ENCODE measurements at places on chromosomes 6 and 20.

DNA sequence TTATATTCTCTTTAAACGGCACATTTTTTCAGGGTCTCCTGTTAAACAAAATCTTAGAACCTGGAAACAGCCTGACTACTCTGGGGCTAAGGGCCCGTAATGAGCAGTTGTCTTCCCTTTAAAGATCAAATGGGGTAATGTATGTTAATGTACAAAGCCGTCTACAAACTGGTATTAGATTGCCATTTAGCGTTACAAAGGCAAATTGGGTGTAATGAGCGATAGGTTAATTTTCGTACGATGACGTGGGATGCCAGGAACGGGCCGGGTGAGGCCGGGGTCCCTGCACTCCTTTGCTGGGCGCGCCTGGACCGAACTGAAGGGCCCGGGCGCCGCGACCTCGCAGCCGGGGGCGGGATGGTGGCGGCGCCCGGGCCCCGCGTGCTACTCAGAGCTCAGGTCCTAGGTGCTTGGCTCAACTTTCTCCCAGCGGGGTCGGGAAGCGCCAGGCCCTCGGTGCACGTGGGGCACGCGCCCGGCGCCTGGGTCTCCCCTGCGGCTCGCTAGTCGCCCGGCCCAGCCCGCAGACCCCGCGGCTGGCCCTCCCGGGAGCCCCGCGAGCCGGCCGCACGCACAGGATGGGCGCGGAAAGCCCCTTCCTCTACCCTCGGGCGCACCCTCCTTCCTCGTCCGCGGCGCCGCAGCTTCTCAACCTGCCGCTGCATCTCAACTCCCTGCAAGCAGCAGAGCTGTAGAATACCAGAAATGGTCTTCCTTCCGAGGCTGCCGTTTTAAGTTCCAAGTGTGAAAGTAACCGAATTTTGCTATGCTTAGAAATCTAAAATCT is 5.9 kb downstream of the NKX2-4 start:
- DNase-seq: no peak

GRCh38 chr6:144646093-144647056 is 361.2 kb downstream of the UTRN start:
- DNase-seq: peak; percentile 30

- DNase-seq: peak; percentile 70
Observed at GRCh38 chr6:38095054-38095453, 275.5 kb downstream of the ZFAND3 start.

GRCh38 chr6:39873439-39873838 is 60.8 kb downstream of the MOCS1 start:
- no peak for DNase-seq

DNA sequence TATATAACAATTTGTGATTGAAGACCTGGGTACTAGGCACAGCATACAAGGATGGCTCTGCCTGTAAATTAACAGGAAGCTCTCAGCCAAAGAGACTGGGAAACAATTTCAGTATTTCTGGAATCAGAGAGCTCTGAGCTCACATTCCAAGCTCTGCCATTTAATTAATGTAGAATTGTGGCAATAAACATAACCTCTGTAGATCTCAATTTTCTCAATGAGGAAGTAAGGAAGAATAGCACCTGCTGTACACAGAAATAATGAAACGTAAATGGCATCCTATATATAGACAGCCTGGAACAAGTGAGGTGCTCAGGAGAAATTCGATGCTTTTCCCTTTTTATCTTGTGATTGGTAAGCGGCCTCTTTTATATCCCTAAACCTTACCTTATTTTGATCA is 538.5 kb upstream of the JAG1 start:
- DNase-seq: no peak
